ENCODE measurements at places on chromosomes 6 and 20.
A peak's percentile ranks its signal among the peaks of the same experiment; 100 is the strongest.

DNA sequence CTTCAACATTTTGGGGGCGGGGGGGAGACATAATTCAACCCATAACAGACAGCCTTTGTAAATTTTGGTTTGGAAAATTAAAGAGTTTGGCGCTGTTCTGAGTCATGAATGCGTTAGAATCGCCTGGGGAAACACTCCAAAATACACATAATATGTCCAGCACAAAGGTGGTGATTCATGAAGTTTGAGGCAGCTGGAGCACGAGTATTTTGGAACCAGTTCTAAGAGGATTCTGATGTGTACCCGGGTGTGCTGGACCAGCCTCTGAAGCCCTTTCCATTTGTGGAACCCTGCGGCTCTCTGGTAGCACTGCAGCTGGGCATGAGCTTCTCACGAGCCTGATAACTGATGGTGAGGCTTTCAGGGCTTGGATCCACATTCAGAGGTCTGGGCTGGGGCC, 4.7 kb downstream of the GMPR start:
- DNase-seq = no peak

DNA sequence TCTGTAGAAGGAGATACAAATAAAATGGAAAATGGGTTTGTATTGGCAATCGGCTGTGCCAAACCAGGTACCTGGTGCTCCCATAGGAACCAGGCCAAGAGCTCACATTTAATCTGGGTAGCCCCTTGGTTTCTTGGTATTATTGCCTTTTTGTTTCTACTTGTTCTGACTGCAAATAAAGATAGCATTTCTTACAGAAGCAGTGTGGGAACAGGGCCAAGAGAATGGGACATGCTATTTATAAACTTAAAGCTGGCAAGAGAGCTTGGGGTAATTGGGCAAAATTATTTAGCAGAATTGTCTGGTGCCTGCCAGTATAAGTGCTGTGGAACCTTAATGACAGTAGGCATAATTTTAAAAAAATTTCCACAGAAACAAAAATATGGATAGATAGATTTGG, 113.5 kb upstream of the GLP1R start:
- DNase-seq = no peak

- DNase-seq = no peak
These were observed 478.3 kb downstream of the FRK start for GRCh38 chr6:115582386-115582785.

- no peak for DNase-seq
These were observed 216.0 kb downstream of the SAMD5 start for GRCh38 chr6:147724454-147724853.

- no peak for DNase-seq
These were observed 51.3 kb upstream of the REV3L start for GRCh38 chr6:111534231-111534751.

GRCh38 chr6:128337619-128338018, 182.8 kb downstream of the PTPRK start:
- DNase-seq = no peak

DNA sequence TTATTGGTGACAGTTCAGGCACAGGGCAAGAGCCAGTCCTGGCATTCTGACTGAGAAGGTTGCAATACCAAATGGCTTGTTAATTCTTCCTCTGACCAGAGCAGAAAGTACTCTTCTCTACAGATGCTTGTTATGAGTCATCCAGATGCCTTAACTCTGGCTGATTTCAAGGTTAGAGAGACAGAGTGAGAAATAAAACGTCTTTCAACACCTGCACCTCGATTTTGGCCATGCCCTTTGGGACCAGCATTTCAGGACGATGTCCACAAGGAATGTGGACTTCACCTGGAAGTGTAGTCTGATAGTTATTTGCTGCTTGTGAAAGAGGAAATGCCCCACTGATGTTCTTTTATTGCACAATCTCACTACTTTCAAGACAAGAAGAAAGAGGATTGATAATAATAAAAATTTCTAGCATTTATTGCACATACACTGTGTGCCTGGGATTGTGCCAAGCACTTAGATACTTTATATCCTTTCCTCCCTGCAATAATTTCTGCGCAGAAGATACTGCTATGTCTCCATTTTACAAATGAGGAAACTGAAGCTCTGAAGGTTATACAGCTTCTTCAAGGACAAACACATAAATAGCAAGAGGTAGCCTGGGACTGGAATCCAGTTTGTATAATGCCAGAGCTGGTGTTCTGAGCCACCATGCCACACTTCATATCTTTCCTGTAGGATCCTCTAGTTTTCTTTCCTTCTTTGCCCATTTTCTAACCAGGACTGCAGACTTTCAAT, 33.5 kb upstream of the MCM3 start:
- no peak for DNase-seq

- no peak for DNase-seq
These were observed 42.7 kb upstream of the SMIM28 start for GRCh38 chr6:138334963-138335362.

GRCh38 chr6:38131527-38131965, 312.0 kb downstream of the ZFAND3 start:
- DNase-seq = no peak

DNA sequence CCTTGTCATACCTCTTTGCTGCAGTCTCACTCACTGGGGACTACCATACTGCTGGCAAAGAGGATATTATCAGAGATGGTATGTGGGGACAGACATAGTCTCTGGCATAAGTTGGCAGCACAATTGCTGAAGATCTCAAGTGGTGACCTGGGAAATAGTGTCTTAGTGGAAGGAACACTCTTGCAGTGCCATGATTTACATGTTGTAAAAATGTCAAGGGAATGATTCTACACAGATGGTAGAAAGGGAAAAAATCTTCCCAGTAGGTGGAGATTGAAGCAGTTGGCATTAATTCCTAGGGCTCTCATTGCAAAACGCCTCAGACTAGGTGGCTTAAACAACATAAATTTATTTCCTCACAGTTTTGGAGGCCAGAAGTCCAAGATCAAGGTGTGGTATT, 662.2 kb downstream of the DHX35 start:
- no peak for DNase-seq

DNA sequence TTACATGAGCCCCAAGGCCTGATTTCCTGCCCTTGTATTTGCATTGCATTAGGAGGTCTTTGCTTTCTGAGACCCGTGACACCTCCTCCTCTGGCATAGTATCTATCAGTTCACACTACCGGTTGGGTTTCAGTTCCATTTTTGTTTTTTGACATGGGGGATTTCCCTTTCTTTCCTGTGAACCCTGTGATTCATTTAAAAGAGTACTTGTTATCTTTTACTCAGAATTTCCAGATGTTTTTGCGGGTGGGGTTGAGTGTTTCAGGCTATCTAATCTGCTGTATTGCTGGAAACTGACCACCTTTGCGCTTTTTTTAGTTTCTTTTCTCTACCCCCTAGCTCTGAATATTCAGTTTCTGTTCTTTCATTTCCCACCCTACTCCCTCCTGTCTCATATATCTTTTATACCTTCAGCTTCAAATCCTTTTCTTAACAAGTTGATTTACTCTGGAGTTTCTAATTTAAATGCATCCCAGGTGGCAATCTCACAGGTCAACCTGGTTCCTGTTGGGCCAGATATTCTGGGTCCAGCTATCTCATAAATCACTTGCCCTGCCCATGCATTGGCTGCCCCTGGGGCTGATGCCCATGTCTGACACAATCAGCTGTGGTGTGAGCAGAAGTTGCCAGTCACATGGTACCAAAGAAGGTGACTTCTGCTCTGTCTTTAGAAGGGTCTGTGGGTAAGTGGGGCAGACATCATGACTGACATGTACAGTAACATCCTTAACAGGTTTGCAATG, 14.3 kb upstream of the NCOA3 start:
- peak; percentile 33 for DNase-seq

GRCh38 chr20:32976746-32977145, 27.5 kb downstream of the SUN5 start:
- no peak for DNase-seq

DNA sequence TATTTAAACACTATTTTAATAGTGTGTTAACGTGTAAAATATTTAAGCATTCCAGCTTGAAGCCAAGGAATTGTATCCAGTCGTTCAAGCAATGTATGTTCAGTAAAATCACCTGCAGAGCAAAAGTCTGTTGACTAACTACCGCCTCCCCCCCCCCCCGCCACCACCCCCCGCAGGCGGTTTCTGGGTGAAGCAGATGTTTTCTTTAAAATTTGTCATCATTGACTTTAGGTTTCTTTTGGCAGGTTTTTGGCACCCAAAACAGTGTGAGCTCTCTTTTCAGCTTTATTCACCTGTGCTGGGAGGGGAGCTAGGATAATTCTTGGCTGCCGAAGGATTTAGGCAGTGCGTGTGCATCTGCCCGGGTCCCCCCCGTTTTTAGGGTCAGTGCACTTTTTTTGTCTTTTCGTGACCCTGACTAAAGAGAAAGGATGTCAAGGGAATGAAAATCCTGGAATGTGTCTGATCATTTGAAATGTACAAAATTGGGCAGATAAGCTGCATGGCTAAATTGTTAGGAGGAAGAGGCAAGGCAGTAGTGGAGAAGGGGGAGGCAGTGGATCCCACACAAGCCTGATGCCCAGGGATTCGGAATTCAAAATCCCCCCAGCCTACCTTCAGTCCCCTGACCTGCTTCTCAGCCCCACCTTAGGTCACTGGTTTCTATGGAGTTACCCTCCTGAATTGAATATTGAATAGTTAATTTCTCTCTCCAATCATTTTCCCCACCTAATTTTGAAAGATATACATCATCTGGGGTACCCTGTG, 1.1 kb downstream of the EDN1 start:
- DNase-seq = no peak

DNA sequence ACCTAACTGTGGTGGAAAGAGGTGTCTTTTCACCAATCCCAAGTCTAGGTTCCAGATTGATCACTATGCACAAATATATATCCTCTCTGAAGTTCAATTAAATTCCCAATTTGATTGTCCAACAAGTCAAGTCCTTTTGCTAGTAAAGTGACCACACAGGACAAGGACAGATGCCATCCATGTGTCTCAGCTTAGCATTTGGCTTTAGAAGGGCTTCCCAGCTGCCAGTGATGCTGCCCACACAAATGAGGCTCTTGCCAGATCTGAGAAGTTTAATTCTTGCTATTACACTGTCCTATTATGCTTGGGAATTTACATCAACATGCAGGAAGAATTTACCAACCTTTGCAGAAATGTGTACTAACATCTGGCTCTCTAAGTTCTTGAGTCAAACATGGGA, 108.5 kb downstream of the COL9A1 start:
- DNase-seq = no peak
